ENCODE measurements at places on chromosomes 7 and 10.

DNA sequence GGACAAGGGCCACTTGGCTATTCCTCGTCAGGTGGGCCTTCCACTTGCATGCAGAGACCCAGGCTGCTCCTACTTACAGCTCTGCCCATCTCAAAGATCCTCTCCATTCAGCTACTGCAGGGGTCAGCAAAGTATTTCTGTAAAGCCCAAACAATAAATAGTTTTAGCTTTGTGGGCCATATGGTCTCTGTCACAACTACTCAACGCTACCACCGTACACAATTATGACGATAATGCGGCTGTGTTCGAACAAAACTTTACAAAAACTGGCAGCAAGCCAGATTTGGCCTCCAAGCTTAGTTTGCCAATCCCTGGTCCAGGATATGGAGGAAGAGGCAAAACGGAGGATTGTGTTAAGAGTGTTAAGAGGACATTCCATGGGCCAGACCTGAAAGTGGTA is 12.8 kb downstream of the RAB11FIP2 start:
- DNase-seq: no peak

GRCh38 chr7:89837515-89837914 is 316.8 kb upstream of the STEAP1 start:
- DNase-seq: no peak

GRCh38 chr7:10706875-10707493 is 266.7 kb upstream of the PHF14 start:
- DNase-seq: no peak

DNA sequence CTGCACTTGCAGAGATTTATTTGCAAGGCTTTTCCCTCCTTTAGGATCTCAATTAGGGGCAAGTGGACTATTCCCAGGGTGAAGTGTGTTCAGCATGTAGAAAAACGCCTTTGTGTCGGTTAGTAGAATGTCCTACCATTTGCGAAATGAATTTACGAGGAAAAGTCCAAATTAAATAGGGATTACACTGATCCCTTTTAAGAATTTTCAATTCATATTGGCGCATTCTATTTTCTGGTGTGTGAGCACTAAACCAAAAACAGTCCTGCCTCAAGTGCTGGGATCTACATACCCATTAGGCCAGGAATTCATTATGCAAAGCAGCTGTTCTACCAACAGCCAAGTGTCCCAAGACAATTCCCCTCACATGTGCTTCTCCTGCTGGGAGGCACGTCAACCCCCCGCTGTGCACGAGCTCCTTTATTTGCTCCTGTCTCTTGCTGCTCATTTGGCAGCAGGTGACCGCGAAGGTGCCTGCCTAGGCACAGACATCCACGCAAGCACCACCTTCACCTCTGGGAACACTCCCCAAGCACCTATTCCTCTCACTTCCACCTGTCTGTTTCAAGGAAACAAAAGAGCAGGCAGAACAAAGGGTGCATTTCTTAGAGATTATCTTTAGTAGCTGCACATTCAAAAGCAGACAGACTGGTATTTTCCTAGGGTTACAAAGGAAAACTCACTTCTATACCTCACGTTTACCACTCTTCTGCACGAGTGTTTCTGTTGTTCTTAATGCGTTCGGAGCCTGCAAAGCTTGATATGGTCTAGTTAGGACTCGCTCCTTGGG is 134.6 kb upstream of the FGFR2 start:
- DNase-seq: no peak

DNA sequence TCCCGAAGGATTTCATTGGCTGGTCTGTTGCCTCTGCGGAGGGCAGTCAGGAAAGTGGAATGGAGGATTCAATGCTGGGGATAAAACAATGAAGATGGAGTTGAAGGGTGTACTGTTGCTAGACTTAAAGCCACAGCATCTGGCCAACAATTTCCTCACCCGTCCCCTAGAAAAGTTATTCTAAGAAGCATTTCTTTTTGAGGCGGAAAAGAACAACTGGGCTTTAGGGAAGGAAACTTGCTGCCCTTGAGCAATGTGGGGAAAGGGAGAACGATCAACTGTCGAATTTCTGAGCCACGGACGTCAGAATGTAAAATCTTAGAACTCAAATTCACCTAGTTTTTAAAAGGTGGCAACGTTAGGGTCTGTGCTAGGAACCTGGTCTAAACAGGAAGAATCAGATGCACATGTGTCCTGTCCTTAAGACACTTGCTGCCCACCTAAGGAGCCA is 664 bp downstream of the FMC1 start:
- no peak for DNase-seq

DNA sequence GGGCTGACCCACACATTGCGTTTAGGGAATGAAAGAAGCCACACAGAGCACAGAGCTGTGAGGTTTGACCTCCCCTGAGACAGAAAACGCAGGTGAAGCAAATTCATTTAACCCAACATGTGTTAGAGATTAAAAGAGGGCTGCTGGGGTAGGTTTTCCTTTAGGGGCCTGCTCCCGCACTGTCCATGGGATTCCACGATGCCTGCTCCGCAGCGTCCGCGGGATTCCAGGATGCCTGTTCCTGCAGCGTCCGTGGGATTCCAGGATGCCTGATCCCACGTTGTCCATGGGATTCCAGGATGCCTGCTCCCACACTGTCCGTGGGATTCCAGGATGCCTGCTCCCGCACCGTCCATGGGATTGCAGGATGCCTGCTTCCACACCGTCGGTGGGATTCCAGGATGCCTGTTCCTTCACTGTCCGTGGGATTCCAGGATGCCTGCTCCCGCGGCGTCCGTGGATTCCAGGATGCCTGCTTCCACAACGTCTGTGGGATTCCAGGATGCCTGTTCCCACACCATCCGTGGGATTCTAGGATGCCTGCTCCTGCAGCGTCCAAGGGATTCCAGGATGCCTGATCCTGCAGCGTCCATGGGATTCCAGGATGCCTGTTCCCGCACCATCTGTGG is 78.7 kb downstream of the VIPR2 start:
- no peak for DNase-seq

DNA sequence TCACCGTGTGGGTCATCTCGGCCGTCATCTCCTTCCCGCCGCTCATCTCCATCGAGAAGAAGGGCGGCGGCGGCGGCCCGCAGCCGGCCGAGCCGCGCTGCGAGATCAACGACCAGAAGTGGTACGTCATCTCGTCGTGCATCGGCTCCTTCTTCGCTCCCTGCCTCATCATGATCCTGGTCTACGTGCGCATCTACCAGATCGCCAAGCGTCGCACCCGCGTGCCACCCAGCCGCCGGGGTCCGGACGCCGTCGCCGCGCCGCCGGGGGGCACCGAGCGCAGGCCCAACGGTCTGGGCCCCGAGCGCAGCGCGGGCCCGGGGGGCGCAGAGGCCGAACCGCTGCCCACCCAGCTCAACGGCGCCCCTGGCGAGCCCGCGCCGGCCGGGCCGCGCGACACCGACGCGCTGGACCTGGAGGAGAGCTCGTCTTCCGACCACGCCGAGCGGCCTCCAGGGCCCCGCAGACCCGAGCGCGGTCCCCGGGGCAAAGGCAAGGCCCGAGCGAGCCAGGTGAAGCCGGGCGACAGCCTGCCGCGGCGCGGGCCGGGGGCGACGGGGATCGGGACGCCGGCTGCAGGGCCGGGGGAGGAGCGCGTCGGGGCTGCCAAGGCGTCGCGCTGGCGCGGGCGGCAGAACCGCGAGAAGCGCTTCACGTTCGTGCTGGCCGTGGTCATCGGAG is 1.8 kb downstream of the ADRA2A start:
- DNase-seq: no peak

DNA sequence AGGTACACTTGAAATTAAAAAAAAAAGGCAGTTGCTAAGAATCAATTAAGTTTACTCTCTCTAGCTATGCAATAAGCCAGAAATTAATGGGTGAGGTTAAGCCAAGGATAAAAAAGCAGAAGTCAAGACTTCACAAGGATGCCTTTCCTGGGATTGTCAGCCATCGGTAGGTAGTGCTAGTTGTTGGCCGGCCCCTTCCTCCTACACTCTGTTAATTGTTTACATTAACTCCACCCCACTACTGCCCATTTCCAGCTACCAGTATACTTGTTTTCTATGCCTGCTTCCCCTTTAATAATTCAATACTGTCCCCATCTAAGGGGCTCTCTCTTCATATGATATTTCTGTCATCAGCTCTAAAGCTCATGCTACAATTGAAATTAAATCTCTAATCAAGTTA is 461.0 kb downstream of the IPMK start:
- no peak for DNase-seq

- DNase-seq: no peak
Observed at GRCh38 chr7:2106924-2107323, 125.8 kb downstream of the MAD1L1 start.
